ENCODE measurements at places on chromosomes 6 and 20. TPM values are rescaled to one million over a fixed set of nuclear protein-coding genes. Genes with fewer than 3 reads are reported as not detected.

PBOV1 gene
- not detected for total RNA-seq

RBPJL gene
- not detected for total RNA-seq

AGER gene
- total RNA-seq = 0.34 TPM

CGA gene
- not detected for total RNA-seq

C6orf58 gene
- total RNA-seq = not detected

LY6G6D gene
- total RNA-seq = not detected

C6orf141 gene
- total RNA-seq = 22.6 TPM

CNBD2 gene
- total RNA-seq = 1.1 TPM

SLC17A1 gene
- total RNA-seq = not detected

SLC2A10 gene
- 12.1 TPM for total RNA-seq

Data from nasal cavity respiratory epithelium epithelial cell of viscerocranial mucosa (primary cell).